AML-193 (cell line): ENCODE measurements at places on chromosomes 16 and 17.

DNA sequence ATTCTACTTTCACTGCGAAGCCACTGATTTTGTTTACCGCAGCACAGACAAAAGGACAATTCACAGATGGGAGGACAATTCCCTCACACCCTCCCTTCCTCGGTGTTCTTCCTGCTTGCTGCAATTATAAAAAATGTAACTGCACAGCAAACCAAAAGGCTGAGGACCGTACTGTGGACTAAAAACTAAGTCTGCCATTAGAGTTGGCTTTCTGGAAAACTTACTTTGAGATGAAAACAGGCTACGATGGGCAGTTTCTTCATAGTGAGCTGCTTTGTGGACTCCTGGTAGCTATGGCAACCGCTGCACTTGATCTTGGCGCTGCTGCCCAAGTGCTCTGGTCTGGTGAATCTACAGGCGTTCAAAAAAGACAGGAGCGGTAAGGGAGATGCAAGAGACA lies 35.2 kb downstream of the USP22 start:
- DNase-seq: no peak

DNA sequence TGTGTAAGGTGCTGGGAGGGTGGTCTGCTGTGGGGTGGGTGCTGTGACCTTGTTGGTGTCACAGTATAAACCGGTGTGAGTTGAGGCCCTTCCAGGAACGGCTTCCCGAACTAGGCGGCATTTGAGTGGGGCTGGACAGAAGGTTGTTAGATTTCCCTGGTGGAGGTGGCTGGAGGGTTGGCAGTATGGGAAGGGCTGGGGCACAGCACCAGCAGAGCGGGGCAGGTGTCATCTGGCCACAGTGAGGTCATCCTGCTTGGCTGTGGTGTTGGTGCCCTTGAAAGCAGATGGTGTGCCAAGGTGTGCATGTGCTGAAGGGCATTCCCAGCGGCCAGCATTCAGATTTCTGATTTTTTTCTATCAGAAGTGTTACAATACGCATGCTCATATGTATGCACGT lies 28.1 kb downstream of the BANP start:
- no peak for DNase-seq

GRCh38 chr17:39671651-39672521 lies 3.6 kb downstream of the PNMT start:
- no peak for DNase-seq

DNA sequence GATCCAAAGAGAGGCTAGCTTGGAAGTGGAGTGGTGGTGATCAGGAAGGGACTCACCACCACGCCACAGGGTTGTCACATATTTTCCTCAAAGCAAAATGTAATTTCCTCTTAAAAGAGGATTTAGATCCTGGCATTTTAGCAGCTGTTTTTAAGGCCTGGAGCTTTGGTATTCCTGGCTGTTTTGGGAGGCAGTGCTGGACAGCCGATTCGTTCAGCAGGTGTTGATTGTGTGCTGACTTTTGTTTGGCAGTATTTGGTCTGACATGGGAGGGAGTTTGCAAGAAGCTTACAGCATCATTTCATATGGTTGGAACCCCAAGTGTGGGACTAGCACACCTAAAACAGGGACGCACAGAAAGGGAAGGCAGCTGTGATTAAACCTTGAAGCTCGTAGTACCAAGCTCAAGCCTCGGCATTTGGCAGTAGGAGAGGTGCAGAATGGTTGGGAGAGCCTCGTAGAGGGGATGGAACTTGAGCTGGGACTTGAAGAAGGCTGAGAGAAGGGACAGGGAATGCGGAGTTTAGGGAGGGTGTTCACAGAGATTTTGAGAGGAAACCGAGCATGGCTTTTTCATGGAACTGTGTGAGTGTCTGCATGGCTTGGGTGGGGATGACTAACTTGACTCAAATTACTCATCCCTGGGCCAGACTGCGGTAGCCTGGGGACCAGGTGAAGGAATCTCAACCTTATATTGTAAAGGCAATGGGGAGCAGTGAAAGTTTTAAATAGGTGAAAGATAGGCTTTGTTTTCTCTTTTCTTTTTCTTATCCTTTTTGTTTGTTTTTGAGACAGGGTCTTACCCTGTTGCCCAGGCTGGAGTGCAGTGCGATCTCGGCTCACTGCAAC lies 52.3 kb downstream of the RPTOR start:
- no peak for DNase-seq

DNA sequence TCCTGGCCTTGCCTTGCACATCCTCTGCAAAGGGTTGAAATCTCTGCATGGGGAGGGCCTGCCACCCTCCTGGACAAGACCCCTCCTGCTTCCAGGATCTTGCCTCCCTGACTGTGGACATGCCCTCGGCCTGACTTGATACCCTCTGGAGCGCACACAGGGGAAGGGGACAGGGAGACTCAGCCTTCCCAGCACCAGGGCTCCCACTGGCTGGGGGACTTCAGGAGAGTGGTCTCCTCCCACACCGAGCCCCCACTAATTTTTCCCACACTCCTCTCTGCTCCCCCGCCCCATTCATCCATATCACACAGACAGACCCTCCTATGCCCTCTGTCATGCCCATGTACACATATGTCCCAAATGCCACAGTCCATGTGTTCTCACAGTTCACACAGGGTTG lies 14.3 kb downstream of the SGCA start:
- DNase-seq: no peak

- DNase-seq: no peak
These were observed 56.3 kb downstream of the LMF1 start for GRCh38 chr16:914440-914839.

DNA sequence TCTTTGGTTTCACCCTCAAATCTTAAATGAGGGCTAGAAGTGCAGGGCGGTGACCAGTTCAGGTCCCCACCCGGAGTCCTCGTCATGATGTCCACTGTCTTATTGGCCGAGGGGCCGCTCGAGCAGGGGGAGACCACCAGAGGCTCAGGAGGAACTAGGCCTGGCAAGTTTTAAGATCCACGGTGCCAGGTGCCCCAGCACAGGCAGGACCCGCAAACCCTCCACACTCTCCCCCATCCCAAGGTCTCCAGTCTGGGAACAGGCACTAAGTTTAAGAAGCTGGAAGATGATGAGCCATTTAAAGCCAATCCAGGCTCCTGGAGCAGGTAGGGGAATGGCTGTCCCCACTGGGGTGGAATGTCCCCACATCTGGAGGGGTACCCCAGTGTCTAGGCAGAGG lies 4.1 kb downstream of the DLX3 start:
- no peak for DNase-seq

DNA sequence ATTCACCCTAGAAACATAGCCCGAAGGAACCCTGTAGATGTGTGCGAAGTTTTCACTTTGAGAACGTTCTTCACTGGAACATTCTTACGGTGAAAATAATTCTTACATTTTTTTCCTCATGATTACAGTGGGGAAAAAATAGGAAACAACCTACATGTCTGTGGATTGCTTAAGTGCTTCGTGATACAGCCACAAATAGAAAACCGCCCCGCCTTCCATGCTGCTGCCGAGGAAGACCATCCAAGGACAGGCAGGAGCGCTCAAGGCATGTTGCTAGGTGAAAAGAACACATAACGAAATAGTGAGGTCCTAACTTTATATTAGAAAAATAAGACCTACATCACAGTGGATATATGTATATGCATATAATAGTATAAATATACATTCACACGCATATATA lies 78.8 kb downstream of the BMERB1 start:
- DNase-seq: no peak
